Activated CD8-positive, alpha-beta memory T cell treated with anti-CD3 and anti-CD28 coated beads for 48 hours (primary cell): ENCODE measurements at places on chromosomes 7 and 10.

DNA sequence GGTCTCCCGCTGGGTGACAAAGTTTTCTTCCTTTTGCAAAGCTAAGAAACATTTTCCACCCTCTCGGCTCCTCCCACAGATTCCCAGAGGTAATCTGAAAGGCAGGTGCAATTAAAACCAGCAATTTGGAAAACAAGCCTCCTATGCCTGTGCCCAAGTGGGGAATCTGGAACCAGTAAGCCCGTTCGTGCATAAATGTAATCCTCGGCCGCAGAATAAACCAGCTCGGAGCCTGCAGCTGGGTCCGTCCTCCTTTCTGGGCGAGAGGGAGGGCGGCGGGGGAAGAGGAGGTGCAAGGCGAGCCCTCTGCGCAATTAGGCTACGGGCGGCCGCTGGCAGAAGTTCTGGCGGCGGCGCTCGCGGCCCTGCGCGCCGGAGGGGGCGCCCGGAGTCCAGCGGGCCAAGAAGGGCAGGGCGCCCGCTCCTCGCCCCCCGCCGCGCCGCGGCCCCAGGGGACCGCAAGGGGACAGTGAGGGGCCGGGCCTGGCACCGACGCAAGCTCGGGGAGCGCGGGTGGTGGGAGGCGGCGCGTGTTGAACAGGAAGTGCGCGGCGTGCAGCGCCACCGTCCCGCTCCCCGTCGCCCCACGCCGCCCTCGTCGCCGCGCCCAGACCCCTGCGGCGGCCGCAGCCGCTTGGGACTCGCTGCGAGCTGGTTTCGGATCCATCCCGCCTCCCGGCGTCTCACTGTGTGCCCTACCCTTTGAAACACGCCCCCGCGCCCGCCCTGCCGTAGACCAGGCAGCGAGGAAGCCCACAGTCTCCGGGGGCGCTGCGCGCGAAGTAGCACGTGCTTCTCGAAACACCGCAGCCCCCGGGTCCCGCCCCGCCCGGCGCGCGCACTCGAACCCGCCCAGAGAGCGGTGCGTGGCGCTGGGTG, at the start of gene PRKAG2:
TSS of gene PRKAG2 (minus strand) at position 217 of the 879 bp plus-strand sequence. CDS start 495 bp downstream, outside the sequence.
- DNase-seq, result peak; percentile 40

GRCh38 chr10:106392778-106393177, 771.7 kb downstream of the SORCS1 start:
- no peak for DNase-seq

DNA sequence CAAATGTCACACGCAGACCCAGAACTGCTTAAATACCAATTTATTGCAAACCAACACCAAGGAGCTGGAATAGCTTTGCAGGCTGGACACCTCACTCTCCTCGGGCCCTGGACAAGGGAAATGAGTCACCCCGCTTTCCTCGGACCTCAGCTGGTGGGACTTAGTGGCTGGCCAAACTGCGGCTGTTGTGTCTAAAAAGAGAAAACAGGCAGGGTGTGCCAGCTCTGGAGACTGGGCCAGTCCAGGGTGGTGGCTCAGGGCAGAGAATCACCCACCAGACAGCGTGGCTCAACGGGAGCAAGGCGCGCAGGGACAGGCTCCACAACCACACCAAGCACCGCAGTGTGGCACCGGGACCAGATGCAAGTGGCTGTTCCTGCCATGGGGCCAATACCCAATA, 58.2 kb upstream of the CAMK2B start:
- no peak for DNase-seq

GRCh38 chr10:110744782-110745181, 100.6 kb downstream of the RBM20 start:
- DNase-seq, result no peak

- no peak for DNase-seq
These were observed 239.0 kb upstream of the IMMP2L start for GRCh38 chr7:111801277-111801676.

DNA sequence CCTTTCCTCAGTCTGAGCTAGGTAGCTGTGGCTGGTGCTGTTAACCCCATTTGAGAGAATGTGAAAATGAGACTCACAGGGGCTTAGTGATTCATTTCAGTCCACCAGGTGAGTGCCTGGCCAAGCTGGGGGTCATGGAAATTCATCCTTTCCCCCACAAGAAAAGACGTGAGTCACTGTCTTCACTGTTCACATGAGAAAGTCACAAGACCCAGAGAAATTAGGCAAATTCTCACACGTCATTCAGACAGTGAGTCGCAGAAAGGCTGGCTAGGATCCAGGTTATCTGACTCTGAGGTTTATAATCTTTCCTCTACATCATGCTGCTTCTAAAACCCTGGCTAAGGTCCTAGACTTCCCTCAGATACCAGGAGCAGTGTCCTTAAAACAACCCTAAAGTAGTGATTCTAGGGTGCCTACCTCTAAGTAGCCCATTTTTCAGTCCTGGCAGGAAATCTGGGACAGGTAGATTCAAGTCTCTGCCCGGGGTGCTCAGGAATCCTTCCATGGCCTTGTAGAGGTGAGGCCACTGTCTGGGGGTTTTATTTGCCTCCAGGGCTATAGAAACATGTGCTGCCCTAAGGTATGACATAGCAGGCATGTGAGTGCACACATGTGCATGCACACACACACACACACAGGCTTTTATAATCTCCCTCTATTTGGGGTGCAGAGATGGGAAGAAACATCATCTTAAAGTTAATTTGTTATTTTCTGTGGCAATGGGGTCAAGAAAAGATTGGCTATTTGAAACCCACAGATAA, 427.9 kb upstream of the CELF2 start:
- DNase-seq, result no peak

DNA sequence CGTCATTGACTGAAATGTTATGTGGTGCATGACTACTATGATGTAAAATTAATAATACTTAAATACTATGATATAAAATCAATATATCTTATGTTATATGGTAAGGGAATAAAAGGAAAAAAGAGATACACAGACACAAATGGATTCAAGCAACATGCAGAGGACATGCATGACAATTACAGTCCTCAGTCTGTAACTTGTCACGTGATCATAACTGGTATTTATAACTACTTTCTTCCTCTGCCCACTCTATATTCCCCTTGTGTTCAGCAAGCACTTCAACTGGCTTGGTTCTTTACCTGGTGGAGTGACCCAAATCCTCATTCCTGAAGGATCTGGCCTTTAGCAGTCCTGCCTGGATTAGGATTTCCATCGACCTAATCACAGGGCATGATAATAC, 104.4 kb upstream of the FAM180A start:
- no peak for DNase-seq

DNA sequence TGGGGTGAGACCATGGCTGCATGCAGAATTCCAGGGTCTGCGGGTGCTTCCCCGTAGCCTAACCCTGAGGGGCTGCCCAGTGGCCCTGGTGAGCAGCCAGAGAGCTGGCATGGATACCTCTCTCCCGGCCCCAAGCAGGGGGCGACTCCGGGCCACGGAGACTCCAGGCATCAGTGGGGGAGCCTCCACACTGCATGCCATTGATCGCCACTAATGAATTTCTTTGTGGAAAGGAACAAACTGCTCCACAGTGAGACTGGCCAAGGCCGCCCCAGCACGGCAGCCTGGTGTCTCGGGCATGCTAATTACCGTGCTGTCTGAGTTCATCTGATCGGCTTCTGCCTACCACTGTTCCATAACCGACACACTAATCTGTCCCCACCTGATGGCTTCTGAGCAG, 184.4 kb downstream of the GRID1 start:
- no peak for DNase-seq

GRCh38 chr7:157874870-157875229, 538.0 kb downstream of the DNAJB6 start:
- no peak for DNase-seq

- DNase-seq, result no peak
These were observed 9.4 kb upstream of the COL13A1 start for GRCh38 chr10:69792341-69792740.

DNA sequence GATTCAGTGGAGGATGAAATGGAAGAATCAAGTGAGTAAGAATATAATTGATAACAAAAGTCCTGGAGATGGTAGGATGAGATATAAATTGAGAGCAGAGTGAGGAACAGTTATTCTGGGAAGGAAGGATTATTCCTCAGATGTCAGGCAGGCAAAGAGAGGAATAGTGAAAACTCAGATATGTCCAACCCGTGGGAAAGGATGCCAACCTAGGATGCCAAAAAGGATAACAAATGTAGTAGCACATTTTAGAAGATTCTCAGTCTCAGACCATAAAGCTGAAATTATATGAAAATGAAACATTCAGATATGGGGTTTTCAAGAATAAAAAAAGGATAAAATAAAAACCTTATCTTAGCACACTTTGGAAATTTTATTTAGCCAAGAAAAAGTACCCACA, 131.1 kb downstream of the SEMA3C start:
- DNase-seq, result no peak

GRCh38 chr7:41732436-41732785, 29.5 kb upstream of the INHBA start:
- no peak for DNase-seq

DNA sequence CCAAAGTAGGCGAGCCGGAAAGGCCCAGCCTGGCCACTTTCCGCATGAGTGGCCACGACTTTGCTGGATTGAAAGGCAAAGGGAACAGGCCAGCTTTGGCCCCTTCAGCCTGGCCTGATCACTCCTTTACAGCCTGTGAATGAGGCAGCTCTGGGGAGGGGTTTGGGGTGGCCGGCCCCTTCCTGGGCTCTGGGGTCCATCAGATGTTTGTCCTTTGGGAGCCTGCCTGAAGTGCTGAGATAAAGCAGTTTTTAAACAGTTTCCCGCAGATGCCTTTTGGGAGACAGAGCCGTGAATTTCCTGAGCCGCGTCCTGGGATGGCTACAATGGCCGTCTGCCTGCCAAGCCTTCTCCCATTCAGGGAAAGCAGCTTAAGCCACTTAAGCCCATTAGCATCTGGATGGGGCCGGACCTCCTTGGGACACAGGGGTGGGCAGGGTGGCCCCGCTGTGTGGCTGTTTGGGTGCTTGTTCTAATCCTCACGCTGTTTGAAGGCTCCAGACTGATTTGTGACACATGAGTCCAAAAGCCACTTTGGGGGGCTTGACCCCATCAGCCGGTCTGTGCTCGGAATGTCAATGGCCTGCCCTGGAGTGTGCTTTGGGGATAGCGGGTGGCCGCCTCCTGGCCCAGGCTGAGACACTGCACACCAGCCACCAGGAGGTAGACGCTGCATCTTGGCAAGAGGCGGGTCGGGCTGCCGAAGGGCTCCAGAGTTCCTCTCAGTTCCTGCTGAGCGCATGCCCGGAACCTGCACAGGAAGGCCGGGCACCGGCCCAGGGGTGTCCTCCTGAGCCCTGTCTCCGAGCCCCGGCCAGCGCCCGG, 38.9 kb downstream of the NKX6-2 start:
- no peak for DNase-seq

DNA sequence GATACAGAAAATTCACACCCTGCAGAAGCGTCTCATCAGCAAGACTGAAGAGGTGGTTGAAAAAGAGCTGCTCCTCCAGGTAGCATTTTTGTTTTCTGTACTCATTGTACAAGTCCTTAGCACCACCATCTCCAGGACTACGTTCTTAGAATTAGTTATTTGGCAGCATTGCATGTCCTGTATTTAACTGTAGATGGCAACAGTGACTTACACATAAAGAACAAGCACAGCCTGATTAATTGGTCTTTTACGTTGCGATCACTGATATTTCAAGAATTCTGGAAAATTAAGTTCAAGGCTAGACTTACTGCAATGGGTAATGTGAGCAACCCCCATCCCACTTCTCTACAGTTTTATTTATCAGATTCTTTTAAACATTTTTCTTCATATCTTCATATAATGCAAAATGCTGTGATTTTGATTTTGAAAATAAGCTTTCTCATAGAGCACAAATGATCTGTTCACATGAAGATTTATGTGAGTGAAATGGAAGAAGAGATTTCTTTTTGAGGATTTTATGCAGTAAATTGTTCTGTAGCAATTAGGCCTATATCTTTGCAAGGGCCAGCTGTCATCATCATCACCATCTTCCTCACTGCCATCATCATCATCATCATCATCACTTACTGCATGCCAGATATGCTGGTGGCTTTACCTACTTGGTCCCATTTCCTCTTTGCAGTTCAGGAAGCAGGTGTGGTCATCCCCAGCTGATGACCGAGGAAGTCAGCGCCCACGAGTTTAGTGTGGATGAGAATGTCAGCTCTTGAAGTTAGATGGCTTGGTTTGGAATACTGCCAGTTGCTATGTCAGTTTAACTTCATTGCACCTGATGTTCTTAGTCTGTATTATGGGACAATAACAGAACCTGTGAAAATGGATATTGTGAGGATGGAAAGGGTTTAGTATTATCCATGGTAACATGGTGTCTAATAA, 53.4 kb downstream of the CFAP58 start:
- no peak for DNase-seq
